Spleen (tissue), 13 donors: ENCODE measurements at places on chromosomes 2 and 18.

GRCh38 chr2:73893764-73894474 is 1.1 kb downstream of the ACTG2 start:
- DNase-seq: no peak

DNA sequence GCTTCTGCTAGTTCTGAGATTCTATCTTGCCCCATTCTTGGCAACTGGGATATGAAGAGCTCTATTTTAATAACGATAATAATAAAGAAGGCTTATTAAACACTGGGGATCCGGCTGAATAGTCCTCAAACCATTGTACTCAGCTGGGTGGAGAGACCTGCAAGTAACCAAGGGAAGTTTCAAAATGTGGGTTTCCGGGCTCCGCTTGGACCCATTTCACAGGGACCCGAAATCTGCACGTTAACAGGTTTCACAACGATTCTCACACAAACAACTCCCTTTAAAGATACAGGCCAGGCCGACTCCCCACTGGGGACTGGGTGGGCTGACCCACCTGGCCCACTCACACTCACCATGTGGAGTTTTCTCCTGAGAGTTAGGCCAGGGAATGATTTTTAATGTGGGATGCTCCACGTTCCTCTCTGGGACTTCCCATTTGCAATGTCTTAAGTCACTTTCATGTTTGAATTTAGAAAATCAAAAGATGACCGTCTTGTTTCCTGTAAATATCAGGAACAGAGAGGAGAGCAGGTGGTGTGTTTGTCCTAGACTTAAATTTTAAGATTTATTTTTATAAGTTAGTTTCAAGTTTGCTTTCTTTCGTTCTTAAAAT is 96.3 kb downstream of the SH3RF3 start:
- DNase-seq: no peak

DNA sequence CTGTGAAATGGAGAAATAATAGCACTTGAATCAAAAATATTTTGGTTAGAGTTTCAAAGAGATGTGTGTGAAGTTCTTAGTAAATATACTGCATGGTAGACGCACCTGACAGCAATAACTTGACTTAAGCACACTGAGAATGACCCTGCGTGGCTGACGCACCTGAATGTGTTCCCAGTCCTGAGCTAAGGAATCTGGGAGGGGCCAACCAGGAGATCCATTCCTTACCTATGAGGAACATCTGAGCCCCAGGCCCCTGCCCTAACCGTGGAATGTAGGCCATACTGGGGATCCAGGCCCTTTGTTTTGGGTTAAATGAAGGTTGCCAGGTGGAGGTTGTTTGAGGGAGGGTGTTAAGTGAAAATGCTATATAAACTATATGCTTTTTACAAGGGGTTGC is 284.4 kb downstream of the RBM43 start:
- no peak for DNase-seq

- DNase-seq: no peak
These were observed 287.3 kb downstream of the CMPK2 start for GRCh38 chr2:6578416-6578815.

DNA sequence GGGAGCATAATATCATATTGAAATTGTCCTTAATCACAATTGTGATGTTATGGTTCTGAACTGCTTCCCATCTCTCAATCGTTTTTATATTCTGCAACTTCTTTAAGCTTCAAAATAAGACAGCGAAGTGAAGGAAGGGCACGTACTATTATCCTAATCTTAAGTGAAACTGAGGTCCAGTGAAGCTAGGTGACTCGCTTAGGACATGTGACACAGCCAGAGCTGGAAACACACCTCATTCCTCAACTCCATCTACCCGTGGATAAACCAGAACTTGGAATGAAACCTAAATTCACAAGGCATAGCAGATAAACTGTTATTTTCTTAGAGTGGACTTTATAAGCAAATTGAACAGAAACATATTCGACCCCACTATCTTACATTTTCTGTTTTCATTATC is 191.2 kb upstream of the PXDN start:
- DNase-seq: no peak

- no peak for DNase-seq
These were observed 172.3 kb downstream of the UBE2E3 start for GRCh38 chr2:181152701-181153100.

GRCh38 chr18:55539240-55539639 is 48.8 kb downstream of the TCF4 start:
- DNase-seq: no peak
